ENCODE measurements at places on chromosomes 13 and 19. TPM values are rescaled to one million over a fixed set of nuclear protein-coding genes. Genes with fewer than 3 reads are reported as not detected.

- peaks cover 18% of the 10 kb centered on the region for H3K4me1 ChIP-seq
- H3K4me3 ChIP-seq, result peak overlapping the region; percentile 95
- DNase-seq, result peak; percentile 39
- peaks cover 15% of the 10 kb centered on the region for H3K36me3 ChIP-seq
- H3K27me3 ChIP-seq, result no peaks in the 10 kb centered on the region
These were observed 1.4 kb downstream of the SPRY2 start for GRCh38 chr13:80339563-80339911.

PRSS57 gene
- not detected for total RNA-seq

- peak within 1 kb of the TSS; percentile 66 for H3K4me3 ChIP-seq
- H3K27ac ChIP-seq, result peak within 1 kb of the TSS; percentile 25
- H3K27me3 ChIP-seq, result no peaks in the 10 kb centered on the region
- H3K4me1 ChIP-seq, result peaks cover 14% of the 10 kb centered on the region
- DNase-seq, result no peak
These were observed at the start of gene ATP8B3 for GRCh38 chr19:1811942-1812425. ATP8B3 (minus strand) TSS chr19:1812276; CDS start chr19:1811736, 540 bp downstream.

DNA sequence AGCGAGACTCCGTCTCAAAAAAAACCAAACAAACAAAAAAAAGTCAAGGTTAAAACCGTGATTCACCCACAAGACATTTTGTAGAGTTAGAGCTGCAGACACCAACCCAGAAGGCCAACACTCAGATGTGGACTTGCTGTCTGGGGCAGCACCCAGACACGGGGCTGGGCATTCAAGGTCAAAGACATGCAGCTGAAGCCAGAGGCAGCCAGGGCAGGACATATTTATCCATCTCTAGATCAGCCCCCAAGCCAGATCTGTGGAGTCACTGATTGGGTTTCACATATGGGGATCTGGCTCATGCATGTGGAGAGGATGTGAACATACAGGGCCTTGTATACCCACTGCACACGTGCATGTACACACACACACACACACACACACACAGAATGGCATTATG is 3.6 kb downstream of the KLK15 start:
- no peak for DNase-seq
- no peaks in the 10 kb centered on the region for H3K27me3 ChIP-seq
- H3K27ac ChIP-seq, result no peak overlapping the region
- no peak overlapping the region for H3K4me3 ChIP-seq
- no peaks in the 10 kb centered on the region for H3K4me1 ChIP-seq

BEST2 gene
- not detected for total RNA-seq

GRCh38 chr13:28820099-28821051 is at the start of gene MTUS2:
MTUS2 (plus strand) TSS chr13:28820339.
- peaks cover 28% of the 10 kb centered on the region for H3K27me3 ChIP-seq
- peaks cover 8% of the 10 kb centered on the region for H3K4me1 ChIP-seq
- H3K36me3 ChIP-seq, result no peaks in the 10 kb centered on the region
- no peak within 1 kb of the TSS for H3K27ac ChIP-seq

NLRP11 gene
- not detected for total RNA-seq

DNA sequence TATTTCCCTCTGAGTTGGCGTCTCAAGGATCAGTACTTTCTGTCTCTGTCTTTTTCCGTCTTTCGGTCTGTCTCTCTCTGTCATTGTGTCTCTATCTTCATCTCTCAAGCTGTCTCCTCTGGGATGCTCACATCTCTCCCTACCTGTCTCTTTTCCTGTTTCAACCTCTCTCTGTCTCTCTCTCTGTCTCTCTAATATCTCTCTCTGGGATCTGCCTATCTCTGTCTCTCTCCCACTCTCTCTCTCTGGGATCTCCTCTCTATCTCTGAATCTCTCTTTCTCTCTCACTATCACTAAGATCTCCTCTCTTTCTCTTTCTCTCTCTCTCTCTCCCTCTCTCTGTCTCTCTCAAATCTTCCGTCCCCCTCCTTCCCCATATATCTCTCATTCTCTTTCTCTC is 4.0 kb downstream of the ATP1A3 start:
- no peaks in the 10 kb centered on the region for H3K4me1 ChIP-seq
- no peaks in the 10 kb centered on the region for H3K36me3 ChIP-seq
- no peak overlapping the region for H3K27ac ChIP-seq
- DNase-seq, result no peak
- H3K4me3 ChIP-seq, result no peak overlapping the region

DNA sequence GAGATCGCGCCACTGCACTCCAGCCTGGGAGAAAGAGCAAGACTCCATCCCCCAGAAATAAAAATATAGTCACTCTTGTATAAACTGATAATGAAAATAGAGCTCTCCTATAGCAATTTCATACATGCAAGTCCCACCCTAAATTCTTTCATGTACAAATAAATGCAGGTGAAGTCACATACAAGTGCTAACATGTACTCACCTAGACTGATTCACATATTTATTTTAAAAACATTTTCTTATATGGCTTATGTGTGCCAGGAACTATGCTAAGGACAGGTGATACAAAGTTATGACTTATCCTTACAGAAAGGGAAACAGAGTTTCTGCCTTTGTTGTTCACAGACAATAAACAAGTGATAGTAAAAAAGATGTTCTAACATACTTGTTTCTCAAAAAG is 32.0 kb downstream of the USP12 start:
- no peaks in the 10 kb centered on the region for H3K4me1 ChIP-seq
- H3K4me3 ChIP-seq, result no peak overlapping the region
- H3K27ac ChIP-seq, result no peak overlapping the region
- DNase-seq, result no peak

DIS3 gene
- total RNA-seq, result 42.1 TPM

- H3K4me3 ChIP-seq, result no peak overlapping the region
- no peaks in the 10 kb centered on the region for H3K27me3 ChIP-seq
- H3K36me3 ChIP-seq, result no peaks in the 10 kb centered on the region
- no peak for DNase-seq
- no peaks in the 10 kb centered on the region for H3K4me1 ChIP-seq
These were observed 33.4 kb downstream of the CAB39L start for GRCh38 chr13:49410477-49410876.

GRCh38 chr19:28542394-28543243 is 670.3 kb downstream of the UQCRFS1 start:
- no peaks in the 10 kb centered on the region for H3K36me3 ChIP-seq
- no peak overlapping the region for H3K4me3 ChIP-seq
- no peaks in the 10 kb centered on the region for H3K4me1 ChIP-seq
- no peak for DNase-seq
- no peak overlapping the region for H3K27ac ChIP-seq
- H3K27me3 ChIP-seq, result no peaks in the 10 kb centered on the region

RDH8 gene
- total RNA-seq, result not detected

SPRY2 gene
- 56.2 TPM for total RNA-seq

DNA sequence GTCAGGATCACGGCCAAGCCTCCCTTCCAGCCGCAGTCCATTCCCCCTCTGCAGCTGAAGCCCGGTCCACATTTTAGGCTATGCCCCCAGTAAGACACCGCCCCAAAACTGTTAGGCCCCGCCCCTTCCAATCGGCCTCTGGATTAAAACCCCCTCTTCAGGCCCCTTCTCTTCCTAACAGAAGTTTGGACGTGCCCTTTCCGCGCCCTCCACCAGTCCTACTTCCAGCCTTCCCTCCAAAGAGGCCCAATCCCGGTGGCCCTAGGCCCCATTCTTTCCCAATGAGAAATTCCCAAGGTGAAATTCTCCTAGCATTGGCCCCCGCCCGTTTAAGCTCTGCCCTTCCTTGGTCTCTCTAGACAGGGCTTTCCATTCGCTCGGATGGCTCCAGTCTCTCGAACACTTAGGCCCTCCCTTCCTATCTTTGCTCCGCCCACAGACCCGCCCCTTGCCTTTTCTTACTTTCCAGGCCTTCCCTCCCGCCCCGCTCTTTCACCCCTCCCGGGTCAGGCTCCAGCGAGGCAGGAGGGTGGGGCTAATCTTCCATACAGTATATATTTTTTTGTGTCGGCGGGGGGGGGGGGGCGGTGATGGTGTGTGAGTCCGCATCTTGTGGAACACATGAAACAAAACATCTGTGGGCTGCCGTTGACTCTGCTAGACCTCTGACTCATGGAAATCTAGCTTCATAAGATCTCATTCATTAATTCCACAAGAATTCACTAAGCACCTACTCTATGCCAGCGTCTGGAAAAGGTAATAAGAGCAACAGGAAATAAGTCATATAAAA is 13.6 kb downstream of the LTBP4 start:
- DNase-seq, result peak; percentile 98
- H3K4me1 ChIP-seq, result peaks cover 37% of the 10 kb centered on the region
- H3K27me3 ChIP-seq, result no peaks in the 10 kb centered on the region
- H3K36me3 ChIP-seq, result peaks cover 12% of the 10 kb centered on the region

LGALS14 gene
- total RNA-seq, result not detected

GRCh38 chr13:22235285-22235949 is 564.5 kb downstream of the FGF9 start:
- no peak for DNase-seq
- H3K4me3 ChIP-seq, result no peak overlapping the region
- no peaks in the 10 kb centered on the region for H3K4me1 ChIP-seq
- no peaks in the 10 kb centered on the region for H3K27me3 ChIP-seq

DNA sequence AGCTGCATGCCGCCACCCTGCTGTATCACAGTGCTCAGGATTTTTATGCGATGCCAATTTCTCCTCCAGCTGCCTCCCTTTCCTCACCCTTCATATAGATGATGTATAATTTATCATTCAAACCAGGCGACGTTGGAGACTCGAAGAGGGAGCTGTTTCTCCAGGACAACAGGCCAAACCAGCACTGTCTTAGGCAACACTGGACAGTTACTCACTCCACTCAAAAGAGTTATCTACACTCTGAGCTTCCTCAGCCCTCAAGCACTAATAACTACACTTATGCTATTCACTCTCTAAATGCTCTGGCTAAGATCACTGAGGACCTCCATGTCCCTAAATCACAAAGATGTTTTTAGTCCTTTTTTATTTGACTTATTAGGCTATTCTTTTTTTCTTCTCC is 87.3 kb upstream of the RFC3 start:
- no peaks in the 10 kb centered on the region for H3K27me3 ChIP-seq
- no peak overlapping the region for H3K27ac ChIP-seq
- no peak for DNase-seq
- H3K4me1 ChIP-seq, result no peaks in the 10 kb centered on the region
- no peak overlapping the region for H3K4me3 ChIP-seq

DNA sequence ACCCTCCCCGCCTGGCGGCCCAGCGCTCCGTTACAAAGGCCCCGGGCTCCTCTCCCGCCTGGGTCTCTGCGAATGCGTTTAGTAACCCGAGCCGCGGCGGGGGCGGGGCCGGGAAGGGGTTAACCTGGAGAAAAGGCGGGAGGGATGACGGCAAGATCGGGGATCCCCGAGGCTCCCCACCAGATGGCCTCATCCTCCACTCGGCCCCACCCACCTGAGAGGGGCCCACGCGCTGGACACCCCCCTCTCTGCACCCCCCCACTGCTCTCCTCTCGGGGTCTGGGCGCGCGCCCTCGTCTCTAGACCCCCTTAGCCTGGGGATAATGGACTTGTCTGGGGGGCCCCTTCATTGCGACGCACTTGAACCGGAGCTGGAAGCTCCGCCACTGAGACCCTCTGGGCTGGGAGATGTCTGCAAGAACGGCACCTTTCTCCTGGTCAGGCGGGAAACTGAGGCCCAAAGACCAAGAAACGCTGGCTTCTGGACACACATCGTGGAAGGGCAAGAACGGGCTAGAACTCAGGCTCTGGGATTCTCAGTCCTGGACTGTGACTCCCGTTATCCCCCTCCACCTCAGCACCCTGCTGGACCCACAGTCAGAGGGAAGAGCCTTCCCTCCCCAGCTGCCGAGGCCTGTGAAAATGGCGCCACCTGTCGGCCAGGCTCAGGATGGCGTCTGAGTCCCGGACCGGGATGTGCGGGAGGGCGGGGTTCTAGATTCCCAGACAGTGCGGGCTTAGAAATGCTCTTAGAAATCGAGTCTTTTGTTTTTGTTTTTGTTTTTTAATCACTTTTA is 2.9 kb upstream of the LTBP4 start:
- peak overlapping the region; percentile 48 for H3K27ac ChIP-seq
- H3K4me1 ChIP-seq, result peaks cover 44% of the 10 kb centered on the region
- peak; percentile 70 for DNase-seq
- H3K27me3 ChIP-seq, result no peaks in the 10 kb centered on the region
- H3K4me3 ChIP-seq, result peak overlapping the region; percentile 58
- H3K36me3 ChIP-seq, result no peaks in the 10 kb centered on the region

TEX29 gene
- total RNA-seq, result 0.43 TPM

DNA sequence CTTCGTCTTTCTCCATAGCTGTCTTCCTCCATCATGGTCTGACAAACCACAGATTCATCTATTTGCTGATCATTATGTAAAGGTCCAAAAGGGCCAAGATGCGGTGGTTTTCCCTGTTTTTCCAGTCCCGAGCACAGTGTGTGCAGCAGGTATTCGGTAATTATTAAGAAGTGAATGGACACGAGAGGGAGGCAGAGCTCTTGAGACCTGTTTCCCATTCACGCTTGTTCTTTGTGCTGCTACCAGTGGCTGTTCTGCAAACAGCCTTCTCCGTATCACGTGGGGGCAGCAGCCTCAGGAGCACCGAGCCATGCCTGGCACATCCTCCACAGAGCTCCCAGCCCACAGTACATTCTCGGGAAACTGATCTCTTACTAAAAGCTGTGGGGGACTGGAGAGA is 50.3 kb downstream of the CCDC70 start:
- H3K36me3 ChIP-seq, result no peaks in the 10 kb centered on the region
- peaks cover 4% of the 10 kb centered on the region for H3K27me3 ChIP-seq
- no peak overlapping the region for H3K27ac ChIP-seq
- no peak overlapping the region for H3K4me3 ChIP-seq
- H3K4me1 ChIP-seq, result no peaks in the 10 kb centered on the region
- peak; percentile 3 for DNase-seq

- no peak overlapping the region for H3K27ac ChIP-seq
- no peak overlapping the region for H3K4me3 ChIP-seq
- no peaks in the 10 kb centered on the region for H3K4me1 ChIP-seq
- H3K36me3 ChIP-seq, result no peaks in the 10 kb centered on the region
- H3K27me3 ChIP-seq, result no peaks in the 10 kb centered on the region
- DNase-seq, result peak; percentile 58
These were observed 49.0 kb upstream of the OXGR1 start for GRCh38 chr13:97043302-97043701.

GRCh38 chr13:36606060-36606459 is 67.8 kb upstream of the SERTM1 start:
- DNase-seq, result no peak
- no peaks in the 10 kb centered on the region for H3K36me3 ChIP-seq
- no peaks in the 10 kb centered on the region for H3K4me1 ChIP-seq
- H3K27ac ChIP-seq, result no peak overlapping the region
- no peak overlapping the region for H3K4me3 ChIP-seq
- H3K27me3 ChIP-seq, result no peaks in the 10 kb centered on the region

DNA sequence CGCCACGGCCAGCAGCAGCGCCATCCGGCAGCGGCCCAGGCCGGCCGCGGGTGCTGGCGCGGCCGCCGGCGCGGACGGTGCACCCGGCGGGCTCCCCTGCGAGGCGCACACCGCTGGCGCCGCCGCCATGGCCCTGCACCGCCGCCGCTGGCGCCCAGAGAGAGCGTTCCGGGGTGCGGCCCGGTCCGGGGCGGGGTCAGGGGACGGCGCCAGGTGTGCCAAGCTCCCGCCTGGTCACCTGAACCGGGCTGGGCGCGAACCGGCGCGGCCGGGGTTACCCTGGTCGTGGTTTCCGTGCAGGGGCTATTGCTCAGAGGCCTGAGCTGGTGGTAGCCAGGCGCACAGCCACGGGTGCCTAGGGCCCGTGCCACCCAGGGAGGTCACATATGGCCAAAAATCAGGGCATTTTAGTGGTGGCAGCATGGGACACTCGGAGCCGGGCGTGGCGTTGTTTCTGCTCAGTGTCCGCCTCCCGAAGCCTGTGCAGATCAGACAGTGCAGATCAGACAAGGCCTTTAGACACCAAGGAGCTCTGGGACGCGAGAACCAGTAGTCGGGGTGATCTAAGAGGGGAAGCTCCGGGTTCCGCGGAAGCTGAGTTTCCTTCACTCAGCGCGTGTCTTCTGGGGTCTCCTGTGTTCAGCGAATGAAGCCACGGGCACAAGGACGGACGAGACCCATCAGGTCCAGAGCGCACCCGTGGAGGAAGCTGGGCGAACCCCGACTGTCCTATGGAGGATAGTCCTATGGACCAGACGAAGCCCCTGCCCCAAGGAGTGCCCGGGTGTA is at the start of gene TMEM238:
TMEM238 (minus strand) TSS at position 162 of the 789 bp plus-strand sequence; CDS start at position 129, 33 bp downstream.
- H3K27ac ChIP-seq, result peak within 1 kb of the TSS; percentile 93
- H3K4me3 ChIP-seq, result peak within 1 kb of the TSS; percentile 95
- no peak for DNase-seq
